Mesangial cell (primary cell): ENCODE measurements at places on chromosomes 13 and 19. TPM values are rescaled to one million over a fixed set of nuclear protein-coding genes. Genes with fewer than 3 reads are reported as not detected.

Gene ZNF285
- total RNA-seq = 1.3 and 4.3 TPM in 2 replicates

Gene FCHO1
- 1.3 and 5.4 TPM in 2 replicates for total RNA-seq

Gene PSG3
- total RNA-seq = not detected in 2 replicates

Gene NLRP11
- total RNA-seq = not detected in 2 replicates

Gene MAU2
- total RNA-seq = 22.0 and 33.1 TPM in 2 replicates

Gene POSTN
- 61.6 and 94.2 TPM in 2 replicates for total RNA-seq

Gene KLF1
- total RNA-seq = not detected in 2 replicates

Gene ZNF540
- total RNA-seq = 0.16 and 0.76 TPM in 2 replicates

Gene LIM2
- not detected in 2 replicates for total RNA-seq

Gene WDR87
- total RNA-seq = not detected in 2 replicates

Gene MBD3L3
- not detected in 2 replicates for total RNA-seq
